NCI-H187 (cell line): ENCODE measurements at places on chromosomes 4 and X.

DNA sequence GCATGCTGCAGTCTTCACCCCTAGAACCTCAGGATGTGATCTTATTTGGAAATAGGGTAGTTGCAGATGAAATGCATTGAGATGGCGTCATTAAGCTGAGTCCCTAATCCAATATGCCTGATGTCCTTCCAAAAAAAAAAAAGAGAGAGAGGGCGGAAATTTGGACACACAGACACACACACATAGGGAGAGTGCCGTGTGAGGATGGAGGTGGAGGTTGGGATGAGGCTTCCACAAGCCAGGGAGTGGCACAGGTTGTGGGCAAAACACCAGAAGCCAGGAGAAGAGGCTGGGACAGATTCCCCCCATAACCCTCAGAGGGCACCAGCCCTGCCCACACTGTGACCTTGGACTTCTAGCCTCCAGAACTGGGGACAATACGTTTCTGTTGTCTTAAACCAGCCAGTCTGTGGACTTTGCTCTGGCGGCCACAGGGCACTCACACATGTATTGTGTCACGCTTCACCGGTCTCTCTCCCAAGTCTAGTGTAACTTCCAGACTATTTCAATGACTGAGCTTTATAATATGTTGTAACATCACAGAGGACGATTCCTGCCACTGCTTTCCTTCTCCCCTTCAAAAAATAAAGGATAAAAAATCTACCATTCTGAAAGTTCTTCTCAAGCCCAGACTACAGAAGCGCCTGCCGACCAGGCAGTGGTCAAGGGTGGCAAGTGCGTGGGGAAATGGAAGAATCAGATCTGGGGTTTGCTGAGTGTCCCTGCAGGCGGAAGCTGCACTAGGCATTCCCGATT is 35.8 kb upstream of the MAN2B2 start:
- DNase-seq: no peak

GRCh38 chr4:30875658-30876269 is 155.6 kb downstream of the PCDH7 start:
- no peak for DNase-seq

DNA sequence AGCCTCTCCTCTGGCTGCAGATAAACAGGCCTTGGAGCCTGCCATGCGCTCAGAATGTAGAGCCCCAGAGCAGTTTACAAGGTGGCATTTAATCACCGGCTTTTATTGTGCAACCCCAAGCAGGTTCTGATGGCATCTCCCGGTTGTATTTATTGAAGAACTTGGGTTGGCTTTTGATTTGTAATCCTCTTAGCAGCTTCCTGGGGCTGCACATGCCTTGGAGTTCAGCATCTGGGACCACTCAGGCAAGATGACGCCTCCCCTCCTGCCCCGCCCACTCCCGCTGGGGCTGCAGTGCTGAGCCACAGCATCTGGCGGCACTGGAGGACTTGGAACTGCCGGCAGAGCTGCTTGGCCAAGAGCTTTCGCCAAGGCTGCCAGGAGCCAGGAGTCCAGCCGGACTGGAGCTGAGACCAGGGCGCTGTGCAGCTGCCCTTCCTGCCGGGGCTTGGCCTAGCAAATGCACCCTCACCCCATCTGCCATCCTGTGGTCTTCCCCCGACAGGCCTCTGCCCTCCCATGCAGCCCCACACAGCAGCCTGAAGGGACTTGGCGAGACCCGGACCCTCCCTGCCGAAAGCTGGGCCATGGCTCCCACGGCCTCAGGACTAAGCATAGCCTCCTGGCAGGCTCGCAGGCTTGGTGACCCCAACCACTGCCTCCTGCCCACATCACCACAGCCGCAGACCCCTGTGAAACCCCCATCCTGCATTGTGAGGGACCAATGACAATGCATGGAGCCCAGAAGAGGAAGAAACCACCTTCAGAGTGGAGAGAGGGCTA is 5.4 kb downstream of the HTRA3 start:
- DNase-seq: no peak

- no peak for DNase-seq
Observed at GRCh38 chr4:88240297-88240714, 44.1 kb downstream of the PPM1K start.

DNA sequence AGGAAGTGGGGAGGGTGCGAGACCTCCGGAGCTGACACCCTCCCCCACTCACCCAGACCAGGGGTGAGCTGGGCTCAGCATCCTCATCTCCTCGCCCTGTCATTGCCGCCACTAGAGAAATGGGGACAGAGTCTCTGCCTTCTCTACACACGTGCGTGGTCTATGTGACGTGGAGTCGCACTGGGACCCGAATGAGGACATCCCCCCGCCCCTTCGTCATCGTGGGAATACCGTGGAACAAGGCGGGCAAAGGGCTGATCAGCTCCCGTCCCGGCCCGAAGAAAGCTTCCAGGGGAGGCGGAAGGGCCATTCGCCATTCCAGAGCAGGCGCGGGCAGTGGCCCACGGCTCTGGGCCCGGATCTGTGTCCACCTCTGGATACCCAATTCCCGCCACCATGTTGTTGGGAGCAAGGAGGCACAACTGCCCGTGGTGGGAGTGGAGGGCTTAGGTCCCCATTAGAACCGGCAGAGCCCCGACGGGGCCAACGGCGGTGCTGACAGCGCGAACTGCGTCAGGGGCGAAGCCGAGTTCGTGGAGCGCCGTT is 12.0 kb downstream of the HMX1 start:
- DNase-seq: no peak

GRCh38 chrX:150062292-150063137 is 124.2 kb upstream of the EOLA2 start:
- DNase-seq: peak; percentile 56

DNA sequence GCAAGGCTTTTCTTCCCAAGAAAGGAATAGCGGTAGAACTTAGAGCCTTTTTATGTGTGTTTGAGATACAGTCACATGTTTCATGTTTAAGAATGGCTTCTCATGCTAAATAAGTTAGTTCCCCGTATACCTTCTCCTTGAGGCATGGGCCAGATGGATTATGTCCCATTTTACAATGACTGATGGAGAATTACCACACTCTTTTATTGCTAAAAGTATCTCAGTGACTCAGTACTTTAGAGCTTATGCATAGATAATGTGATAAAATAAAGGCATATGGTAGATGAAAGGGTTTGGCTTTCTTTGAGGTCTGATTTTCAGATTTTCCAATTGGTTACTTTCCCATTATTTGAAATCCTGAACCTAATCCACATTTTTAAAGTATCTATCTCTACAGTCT is 121.8 kb upstream of the BMPR1B start:
- DNase-seq: no peak

DNA sequence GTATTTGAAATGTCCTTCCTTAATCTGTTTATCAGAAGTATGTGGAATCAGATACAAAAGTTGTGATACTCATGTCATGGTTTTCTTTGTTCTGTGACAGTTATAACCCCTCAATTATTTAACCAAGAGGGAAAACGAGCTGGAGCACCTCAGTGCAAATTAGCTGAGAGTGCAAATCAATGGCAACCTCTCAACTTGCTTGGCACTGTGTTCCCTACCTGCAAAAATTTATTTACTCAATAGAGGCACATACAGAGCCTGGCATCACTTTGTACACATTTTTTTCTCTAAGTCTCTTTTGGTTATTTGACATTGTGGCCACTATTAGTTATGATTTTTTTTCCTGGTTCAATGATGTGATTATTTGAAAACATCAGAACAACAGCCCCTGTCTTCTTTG is 186.2 kb downstream of the STIM2 start:
- no peak for DNase-seq

DNA sequence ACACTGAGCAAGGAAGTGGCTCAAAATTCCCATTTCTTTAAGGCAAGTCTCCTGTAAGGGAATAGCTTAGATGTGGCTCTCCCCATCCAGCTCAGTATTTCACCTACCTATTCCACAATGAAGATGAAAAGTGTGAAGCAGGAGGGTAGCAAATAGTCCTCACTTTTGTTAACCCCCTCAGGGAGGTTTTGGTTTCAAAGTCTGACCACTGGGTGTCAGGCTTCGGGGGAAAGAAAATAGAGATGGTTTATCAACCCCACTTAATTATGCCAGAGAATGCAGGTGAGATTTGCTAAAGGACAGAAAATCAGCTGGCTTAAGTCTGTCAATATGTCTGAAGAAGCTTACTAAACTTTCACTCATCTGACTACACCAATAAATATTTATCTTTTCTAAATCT is 69.5 kb downstream of the DHX15 start:
- DNase-seq: no peak

GRCh38 chr4:7432531-7433375 is 2.0 kb downstream of the PSAPL1 start:
- no peak for DNase-seq

GRCh38 chrX:39201305-39201990 is 400.2 kb downstream of the MID1IP1 start:
- no peak for DNase-seq

DNA sequence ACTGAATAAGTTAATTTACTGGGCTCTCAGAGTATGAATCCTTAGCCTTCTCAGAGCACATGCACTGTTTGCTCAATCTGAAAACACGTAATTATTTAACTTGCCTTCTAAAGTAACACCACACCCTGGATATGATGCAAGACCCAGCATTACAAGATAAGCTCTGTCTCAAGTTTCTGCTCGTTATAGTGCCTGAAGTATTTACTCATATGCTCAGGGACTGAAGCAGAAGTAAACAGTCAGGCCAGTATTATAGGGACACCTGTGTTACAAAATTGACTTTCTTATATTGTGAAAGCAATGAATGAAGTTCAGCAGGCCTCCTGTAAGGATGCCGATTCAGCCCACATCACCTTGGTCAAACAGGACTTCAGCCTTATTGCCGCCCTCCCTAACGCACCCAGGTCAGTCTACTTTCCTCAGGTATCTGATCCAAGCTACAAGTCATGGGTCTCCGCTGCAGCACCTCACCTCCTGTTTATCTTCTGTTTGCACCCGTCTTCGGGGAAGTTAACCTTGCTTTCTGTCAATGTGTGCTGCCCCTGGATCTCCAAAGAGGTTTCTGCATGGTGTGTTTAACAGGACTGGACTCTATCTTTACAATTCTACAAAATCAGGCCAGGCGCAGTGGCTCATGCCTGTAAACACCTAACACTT is 42.8 kb upstream of the KLF3 start:
- DNase-seq: peak; percentile 8

GRCh38 chr4:125097729-125098128 is 217.0 kb upstream of the FAT4 start:
- no peak for DNase-seq

- DNase-seq: no peak
Observed at GRCh38 chrX:54407266-54407665, 32.9 kb upstream of the TSR2 start.

GRCh38 chr4:83209419-83209818 is 75.2 kb downstream of the COQ2 start:
- no peak for DNase-seq

GRCh38 chr4:76640353-76640910 is 205.4 kb downstream of the SHROOM3 start:
- DNase-seq: peak; percentile 81

- DNase-seq: no peak
Observed at GRCh38 chr4:177033135-177033534, 240.4 kb upstream of the VEGFC start.

DNA sequence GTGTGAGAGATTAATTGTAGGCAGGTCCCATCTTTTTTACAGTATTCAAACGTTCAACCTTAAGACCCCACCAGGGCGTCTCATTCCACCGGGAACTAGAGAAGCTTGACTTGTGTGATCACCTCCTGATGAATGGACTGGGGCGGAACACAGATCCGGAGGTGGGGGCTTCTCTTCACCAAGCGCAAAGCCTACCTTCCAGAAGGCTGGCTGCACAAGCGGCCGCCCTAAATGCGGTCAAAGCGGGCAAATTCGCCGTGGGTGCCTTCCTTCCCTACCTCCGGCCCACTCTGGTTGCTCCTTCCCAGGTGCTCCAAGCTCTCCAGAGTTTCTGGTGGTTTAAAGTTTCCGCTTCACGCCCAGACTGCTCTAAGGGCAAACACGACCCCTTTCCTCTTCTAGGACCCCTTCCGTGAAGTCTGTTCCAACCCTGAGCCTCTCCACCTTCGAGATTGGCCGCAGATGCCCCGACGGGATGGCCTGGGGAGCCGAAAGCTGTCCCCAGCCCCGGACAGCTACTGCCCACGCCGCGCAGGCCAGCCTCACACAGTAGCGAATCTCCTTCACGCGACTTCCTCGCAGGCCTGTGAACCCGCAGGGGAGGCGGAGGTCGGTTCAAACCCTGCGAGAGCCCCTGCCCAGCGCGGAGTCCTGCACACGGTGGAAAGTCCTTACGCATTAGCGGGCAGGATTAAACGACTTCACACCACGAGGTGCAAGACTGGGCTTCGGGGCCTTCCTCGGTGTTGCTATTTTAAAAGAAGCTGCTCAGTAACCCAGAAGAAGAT is 1.6 kb upstream of the WWC2 start:
- DNase-seq: no peak

- no peak for DNase-seq
Observed at GRCh38 chrX:6852869-6853268, 294.6 kb upstream of the STS start.

- no peak for DNase-seq
Observed at GRCh38 chr4:136763919-136764318, 768.4 kb downstream of the PCDH18 start.

GRCh38 chr4:55500072-55500471 is 46.6 kb downstream of the CLOCK start:
- no peak for DNase-seq

GRCh38 chrX:54964766-54965497 is 29.1 kb downstream of the PFKFB1 start:
- no peak for DNase-seq

DNA sequence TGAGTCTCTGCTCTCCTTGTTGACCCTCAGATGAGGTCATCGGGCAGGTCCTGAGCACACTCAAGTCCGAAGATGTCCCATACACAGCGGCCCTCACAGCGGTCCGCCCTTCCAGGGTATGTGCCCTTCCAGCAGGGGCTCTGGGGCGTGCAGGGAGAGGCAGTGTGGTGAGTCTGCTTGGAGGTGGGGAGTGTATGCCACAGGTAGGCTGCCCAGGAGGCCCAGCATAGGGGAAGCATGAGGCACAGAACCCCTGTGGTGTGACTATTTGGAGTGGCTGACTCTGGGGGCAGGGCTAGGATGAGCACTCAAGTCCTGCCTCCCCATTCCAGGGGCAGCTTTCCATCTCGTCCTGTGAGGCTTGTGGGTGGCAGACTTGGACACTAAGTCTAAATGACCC is 3.3 kb upstream of the GDI1 start:
- no peak for DNase-seq

GRCh38 chrX:28498658-28499057 is 88.6 kb upstream of the IL1RAPL1 start:
- no peak for DNase-seq

GRCh38 chrX:31228415-31228832 is 156.6 kb upstream of the FTHL17 start:
- DNase-seq: no peak

DNA sequence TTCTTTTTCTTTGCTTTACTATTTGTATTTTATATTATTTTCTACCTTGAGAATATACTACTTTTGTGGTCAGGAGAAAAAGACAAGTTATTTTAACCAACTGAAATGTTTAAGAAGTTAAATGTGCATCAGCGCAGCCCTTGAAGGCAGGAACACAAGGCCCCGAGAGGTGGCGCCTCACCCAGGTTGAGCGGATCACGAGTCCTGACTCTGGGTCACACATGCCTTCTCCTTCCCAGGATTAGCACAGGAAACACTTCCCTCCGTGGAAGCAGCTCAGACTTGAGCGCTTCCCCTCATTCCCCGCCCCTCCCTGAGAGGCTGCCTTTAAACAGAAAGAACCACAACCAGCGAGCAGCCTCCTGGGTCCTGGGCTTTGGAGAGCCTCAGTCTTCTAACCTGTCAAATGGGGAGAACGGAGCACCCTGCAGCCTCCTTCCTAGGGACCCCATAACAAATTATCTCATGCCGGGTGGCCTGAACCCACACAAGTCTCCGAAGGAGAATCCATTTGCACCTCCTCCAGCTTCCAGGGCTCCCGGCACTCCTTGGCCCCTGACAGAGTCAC is 217.6 kb downstream of the AFAP1 start:
- no peak for DNase-seq

- no peak for DNase-seq
Observed at GRCh38 chrX:68570598-68570997, 71.7 kb downstream of the YIPF6 start.
